Hindlimb muscle (tissue), 1 donor: ENCODE measurements at places on chromosomes 2 and 18. TPM values are rescaled to one million over a fixed set of nuclear protein-coding genes. Genes with fewer than 3 reads are reported as not detected.

CEBPZOS gene
- 34.3 TPM for polyA plus RNA-seq

EIF5B gene
- 45.2 TPM for polyA plus RNA-seq

IL1B gene
- 0.76 TPM for polyA plus RNA-seq

- no peak for DNase-seq
Observed at GRCh38 chr2:8595428-8595805, 86.4 kb upstream of the ID2 start.

DNA sequence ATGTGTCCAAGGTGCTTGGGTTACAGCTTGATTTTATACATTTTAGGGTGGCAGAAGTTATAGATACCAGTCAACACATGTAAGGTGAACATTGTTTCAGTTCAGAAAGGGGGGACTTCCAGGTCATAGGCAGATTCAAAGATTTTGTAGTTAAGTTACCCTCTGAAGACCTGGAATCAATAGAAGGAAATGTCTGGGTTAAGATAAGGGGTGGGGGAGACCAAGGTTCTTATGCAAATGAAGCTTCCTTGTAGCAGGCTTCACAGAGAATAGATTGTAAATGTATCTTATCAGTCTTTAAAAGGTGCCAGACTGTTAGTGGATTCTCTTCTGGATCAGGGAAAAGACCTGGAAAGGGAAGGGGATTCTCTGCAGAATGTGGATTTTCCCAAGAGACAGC lies 42.4 kb downstream of the BMPR2 start:
- DNase-seq: no peak

- no peak for DNase-seq
Observed at GRCh38 chr2:33134791-33135560, 188.2 kb downstream of the LTBP1 start.

DNA sequence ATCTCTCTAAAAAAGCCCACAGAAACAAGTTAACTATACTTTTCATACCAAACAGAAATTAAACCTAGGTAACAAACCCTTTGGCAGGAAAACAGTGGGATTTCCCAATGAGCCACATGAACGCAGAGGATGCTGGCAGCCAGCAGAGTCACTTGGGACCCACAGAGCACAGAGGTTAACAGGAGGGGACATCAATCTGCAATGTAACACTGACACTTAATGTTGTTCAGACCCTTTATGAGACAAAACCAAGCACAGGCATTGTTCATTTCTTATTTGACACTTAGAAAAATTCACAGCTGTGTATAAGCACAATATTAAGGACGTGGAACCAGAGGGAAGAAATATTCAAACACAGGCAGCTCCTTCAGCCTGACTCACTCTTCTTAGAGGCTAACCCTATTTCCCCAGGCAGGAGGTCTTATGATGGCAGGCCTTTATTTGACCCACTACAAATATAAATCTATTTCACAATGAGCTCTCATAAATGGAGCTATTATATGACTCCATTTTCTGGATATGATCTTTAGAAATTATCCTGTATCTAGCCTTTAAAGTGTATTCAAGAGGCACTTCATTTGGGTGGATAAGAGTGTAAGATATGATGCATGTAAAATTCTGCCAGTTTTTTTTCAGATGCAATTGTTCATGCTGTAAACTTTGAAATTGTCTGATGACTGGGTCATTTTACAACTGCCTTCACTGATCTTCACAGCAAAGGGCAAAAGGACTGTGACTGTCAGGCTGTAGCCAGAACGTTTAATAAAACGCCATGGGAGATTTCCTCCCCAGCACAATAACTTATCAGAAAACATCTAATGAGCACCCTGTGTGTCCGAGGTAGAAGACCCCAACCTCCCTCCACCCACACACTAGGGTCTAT lies 132.8 kb upstream of the SATB2 start:
- no peak for DNase-seq
